ENCODE measurements at places on chromosomes 6 and 20.

DNA sequence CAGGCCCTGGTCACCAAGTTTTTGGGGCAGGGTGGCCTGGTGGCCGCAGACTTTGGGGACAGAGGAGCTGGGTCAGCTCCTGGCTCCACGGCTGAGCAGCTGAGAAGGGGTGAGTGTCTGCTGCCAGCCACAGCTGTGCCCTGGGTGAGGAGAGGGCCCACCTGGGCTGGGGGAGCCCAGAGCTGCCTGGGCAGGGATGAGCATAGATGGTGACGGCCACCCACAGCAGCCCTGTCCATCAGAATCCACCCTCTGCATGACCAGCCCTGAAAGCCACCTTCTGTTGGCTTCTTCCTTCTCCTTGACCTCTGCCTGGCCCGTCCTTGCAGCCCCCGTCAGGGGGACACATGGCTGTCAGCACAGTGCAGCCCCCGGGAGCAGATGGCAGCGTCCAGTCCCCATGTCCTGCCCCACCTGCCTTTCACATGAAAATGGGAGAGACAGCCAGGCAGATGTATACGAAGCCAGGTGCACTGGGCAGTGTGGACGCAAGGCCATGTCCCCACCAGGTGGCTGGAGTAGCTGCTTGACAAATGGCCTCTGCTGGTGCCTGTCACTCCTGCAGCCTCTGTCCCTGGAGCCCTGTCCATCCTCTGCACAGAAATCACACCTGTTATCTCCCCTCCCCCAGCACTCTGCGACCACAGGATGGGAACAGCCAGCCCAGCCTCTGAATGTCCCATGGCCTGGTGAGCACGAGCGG, 220.8 kb downstream of the PREX1 start:
- DNase-seq, result no peak

- no peak for DNase-seq
Observed at GRCh38 chr6:143675946-143676345, 1.8 kb upstream of the PHACTR2 start.

DNA sequence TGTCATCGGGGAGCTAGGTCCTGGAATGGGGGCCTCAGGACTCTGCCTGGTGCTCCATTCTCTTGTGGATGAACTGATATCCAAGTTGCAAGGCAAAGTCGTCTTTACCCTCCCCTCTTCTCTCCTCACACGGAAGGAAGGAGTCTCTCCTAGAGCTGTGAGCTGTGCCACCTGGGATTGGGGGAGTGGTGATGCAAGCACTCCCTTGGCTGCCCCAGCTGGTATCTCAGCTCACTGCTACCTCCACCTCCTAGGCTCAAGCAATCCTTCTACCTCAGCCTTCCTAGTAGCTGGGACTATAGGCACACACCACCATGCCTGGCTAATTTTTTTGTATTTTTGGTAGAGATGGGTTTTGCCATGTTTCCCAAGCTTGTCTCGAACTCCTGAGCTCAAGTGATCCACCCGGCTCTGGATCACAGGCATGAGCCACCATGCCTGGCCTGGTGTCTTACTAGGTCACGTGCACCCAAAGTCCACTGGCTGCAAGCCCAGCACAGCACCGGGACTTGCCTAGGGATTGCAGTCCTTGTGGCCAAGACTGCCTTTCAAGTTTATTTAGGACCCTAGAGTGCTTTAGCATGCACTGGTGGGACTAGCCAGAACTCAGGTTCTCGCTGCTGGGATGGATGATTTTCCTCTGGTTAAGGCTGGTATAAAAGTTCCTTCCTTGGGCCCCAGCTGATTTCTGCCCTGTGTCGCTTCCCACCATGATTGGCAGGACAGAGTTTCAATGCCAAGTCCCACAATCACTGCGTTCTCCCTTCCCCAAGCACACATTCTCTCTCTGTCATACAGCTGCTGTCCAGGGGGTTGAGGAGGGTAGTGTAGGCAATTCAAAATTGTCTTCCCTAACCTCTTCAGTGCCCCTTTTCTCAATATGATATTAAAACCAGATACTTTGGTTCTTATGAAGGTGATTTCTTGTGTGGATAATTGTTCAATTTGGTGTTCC, 33.5 kb downstream of the SMAP1 start:
- DNase-seq, result no peak

- no peak for DNase-seq
Observed at GRCh38 chr6:110710115-110710514, 105.2 kb downstream of the CDK19 start.

DNA sequence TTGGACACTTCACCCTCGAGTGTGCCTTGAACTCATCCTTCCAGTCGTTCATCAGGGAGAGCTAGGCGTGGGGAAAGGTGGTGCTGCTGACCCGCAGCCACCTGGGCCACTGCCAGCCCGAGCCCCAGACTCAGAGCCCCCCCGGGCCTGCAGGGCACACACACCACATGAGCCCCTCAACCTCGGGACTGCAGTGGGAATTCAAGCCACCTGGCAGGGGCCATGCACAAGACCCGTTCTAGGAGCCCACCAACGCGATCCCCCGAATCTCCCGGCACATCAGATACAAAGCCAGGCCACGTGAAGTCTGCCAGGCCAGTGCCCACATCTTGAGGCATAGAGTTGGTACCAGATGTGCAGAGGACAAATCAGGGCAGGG, 2.8 kb downstream of the ZNF512B start:
- no peak for DNase-seq

GRCh38 chr20:18916886-18917750, 103.5 kb downstream of the SCP2D1 start:
- no peak for DNase-seq

DNA sequence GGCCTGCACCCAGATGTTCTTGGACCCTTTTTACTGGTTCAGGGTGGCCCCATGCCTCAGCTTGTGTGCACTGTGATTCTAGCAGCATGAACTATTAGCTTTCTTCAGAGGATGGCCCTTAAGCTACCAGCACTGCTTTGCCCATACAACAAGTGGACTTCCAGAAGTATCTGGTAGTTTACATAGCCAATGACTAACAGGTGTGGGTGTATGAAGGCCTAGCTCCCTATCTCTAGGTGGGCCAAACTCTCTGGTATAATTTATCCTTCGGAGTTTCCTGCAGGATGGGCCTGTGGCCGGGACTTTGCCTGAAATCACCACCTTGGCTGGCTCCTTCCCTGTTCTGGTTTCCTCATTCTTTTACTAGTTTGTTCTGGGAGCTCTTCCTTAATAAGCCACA, 26.1 kb upstream of the JAG1 start:
- DNase-seq, result no peak

GRCh38 chr6:157808405-157808950, 14.6 kb upstream of the SNX9 start:
- no peak for DNase-seq

DNA sequence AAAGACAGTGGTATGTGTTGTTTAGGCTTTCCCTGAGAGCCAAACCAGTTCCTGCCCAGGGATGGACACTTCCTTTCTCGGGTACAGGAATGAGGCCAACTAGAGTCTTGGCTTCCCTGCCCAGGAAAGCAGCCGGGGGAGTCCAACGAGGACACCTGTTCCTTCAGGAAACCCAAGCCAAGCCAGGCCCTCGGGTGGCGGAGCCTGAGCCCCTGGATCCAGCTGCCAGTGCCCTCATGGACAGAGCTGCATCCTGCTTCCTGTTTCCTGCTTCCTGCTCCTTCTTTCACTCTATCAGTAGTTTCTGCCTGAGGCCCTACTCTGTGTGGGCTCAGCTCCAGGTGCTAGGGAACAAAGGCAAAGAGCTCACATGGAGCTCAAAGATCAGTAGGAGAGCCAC, 7.9 kb upstream of the SIRPA start:
- DNase-seq, result no peak
